ENCODE measurements at places on chromosomes 4 and X.

DNA sequence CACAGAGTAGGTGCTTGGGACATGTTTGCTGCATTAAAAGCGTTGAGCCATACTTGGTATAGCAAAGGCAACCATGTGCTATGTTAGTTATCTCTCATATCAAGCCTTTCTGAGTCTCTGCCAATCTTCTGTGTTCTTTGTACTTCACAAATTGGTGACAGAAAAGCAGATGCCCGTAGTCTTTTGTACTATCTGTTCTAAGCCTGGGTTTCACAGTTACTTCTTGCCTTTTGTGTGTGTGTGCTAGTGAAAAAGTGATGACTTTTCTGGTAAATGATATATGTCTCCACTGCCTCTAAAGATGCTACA is 16.1 kb upstream of the KLHL2 start:
- no peak for DNase-seq

- no peak for DNase-seq
Measured at GRCh38 chr4:155724731-155725130, 34.1 kb upstream of the GUCY1B1 start.

DNA sequence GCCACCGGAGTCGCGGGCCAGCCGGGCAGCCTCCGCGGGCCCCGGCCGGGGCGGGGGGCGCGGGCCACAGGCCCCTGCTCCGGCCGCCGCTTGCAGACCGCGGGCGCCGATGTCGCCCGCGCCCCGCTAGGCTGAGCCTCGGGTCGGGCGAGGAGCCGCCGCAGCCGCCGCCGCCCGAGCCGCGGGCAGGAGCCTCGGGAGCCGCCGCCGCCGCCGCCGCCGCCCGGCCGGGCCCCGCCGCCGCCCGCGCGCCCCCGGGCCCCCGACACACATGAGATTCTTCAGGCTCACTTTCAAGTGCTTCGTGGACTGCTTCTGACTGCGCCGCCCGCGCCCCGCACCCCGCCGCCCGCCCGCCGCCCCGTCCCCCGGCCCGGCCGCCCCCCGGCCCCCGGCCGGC is 345 bp downstream of the SLC6A8 start:
- DNase-seq, result no peak

GRCh38 chrX:120316587-120317283 is 5.5 kb upstream of the TMEM255A start:
- no peak for DNase-seq

DNA sequence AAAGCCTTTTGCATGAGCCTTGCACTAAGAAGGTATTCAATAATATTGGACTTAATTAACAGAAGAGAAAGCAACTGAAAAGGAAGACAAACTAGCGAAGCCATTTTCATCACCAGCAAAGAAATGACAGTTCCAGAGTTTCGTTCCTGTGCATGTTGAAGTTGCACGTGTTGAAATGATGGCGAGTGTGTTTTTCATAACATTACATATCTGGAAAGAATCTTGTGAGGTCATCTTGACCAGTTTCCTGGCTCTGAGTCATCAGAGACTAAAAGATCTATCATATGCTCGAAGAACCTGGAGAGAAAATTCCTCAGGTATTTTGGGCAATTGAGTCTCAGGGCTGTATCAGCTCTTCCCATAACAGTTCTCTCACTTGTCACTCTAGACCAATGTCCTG is 106.2 kb upstream of the MAML3 start:
- DNase-seq, result no peak

DNA sequence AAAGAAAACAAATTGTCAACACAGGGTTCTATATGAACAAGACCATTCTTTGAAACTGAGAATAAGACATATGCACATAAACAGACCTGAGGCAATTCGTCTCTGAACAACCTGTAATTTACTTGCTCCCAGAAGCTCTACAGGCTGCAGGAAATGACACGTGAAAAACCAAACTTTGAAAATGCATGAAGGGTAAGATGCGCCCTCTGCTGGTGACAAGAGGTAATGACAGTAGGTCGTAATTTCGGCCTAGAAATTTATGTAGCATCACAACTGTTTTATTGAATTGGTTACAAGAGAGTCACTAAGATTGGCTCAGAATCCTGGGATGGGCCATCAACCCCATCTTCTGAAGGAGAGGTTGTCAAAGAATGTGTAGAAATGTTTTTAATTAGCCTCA is 276.5 kb downstream of the PPP4R3C start:
- DNase-seq, result peak; percentile 3

DNA sequence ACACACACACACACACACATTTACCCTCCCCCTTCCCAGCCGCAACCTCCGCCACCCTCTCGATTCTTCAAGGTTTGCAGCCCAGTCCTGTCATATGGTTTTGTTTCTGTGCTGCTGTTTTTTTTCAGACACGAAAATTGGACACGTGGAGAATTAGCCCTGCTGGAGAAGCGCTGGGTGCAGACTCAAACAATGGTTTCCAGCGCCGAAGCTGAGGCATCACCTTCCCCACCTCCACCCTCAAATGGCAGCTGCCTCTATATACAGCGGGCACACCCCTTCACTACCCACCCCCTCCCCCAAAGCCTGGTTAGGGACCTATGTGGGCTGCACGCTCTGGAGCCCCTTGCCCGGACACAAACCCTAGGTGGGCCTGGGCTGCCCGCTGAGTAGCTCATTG is 87.9 kb downstream of the BCOR start:
- no peak for DNase-seq

- DNase-seq, result no peak
Measured at GRCh38 chr4:91963486-91963885, 340.3 kb upstream of the GRID2 start.

DNA sequence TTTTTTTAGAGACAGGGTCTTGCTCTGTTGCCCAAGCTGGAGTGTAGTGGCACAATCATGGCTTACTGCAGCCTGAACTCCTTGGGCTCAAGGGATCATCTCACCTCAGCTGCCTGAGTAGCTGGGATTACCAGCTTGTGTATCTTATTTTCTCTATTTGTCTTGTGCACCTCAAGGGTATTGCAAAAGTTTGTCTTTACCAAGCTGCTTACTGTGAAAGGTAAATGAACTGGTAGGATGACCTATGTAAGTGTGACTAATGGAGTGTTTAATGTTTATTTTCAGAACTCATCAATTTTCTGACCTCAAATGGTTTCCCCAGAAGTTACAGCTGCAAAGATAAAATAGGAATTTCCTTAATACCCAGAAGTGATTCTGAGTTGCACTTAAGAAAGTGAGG is 5.3 kb upstream of the FGA start:
- DNase-seq, result no peak

- no peak for DNase-seq
Measured at GRCh38 chr4:182017038-182017437, 226.2 kb upstream of the TENM3 start.

DNA sequence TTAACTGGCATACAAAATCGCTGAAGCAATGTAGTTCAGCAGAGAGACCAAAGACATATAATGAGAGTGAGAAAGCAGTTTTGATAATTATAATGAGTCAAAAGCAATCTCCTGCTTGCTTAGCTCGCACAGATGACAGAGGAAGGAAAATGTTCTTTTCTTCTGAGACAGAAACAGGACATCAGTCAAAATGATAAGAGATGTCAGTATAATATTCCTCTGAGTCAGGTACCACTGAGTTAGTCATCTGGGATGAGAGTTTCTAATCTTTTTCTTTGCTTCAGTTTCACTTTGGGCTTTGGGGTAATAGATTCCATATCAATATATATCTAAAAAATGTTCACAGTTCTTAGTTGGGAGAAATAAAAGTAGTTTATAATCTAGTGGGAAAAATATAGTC is 387.2 kb downstream of the PCDH7 start:
- no peak for DNase-seq

- DNase-seq, result no peak
Measured at GRCh38 chr4:116501954-116502353, 583.4 kb downstream of the TRAM1L1 start.

GRCh38 chrX:44484607-44485146 is 58.0 kb downstream of the FUNDC1 start:
- DNase-seq, result no peak

- DNase-seq, result no peak
Measured at GRCh38 chrX:40154250-40154852, 56.6 kb upstream of the BCOR start.

GRCh38 chr4:156764145-156764544 is 207.5 kb downstream of the PDGFC start:
- no peak for DNase-seq

DNA sequence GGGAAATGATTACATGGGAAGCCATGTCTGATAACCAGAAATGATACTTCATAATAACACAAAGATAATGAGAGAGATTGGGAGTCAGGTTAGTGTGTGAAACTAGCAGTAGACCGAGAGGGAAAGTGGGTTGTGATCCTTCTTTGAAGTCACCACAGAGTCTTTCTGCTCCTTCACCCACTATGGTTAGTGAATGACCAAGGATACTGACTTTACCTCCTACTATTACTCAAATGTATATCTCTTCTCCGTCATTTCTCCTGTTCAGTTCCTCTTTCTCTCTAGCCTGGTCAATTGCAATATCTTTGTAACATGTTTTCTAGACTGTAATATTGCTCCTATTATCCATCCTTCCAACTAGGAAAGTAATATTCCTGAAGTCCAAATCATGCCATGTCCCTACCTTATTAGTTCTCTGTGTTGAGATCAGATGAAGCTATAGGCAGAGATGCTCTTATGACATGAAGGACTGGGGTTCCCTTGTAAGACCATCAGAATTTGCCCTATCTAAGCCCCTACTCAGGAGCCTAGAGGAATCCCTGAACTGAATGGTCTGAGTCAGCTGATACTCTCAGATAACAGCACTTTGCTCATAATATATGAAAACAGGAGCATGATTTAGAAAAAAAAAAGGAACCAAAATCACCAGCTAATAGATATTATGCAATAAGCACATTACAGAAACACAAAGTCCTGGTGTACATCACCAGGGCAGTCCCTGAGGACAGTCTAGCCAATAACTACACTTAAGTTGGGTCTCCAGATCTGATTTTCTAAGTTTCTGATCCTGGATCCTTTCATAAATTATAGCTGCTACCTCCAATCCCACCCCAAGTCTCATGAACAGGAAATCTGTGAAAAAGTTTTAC is 81.2 kb downstream of the SHROOM3 start:
- DNase-seq, result no peak

GRCh38 chrX:101904996-101905395 is 26.8 kb downstream of the ZMAT1 start:
- no peak for DNase-seq

DNA sequence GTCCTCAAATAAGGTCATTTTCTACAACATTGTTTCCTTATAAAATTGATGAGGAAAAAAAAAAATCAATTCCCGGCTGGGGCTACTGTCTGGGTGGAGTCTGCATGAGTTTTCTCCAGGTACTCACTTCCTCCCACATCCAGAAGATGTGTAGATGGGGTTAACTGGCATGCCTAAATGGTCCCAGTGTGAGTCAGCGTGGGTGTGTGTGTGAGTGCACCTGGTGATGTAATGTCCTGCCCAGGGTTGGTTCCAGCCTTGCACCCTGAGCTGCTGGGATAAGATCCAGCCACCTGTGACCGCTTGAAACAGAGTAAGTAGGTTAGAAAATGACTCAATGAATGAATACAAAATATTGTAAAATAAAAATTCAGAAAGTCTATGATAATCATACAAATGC is 11.1 kb downstream of the USP26 start:
- DNase-seq, result no peak

GRCh38 chrX:146967306-146967705 is 152.8 kb upstream of the CXorf51A start:
- DNase-seq, result no peak

GRCh38 chr4:87092389-87093141 is 127.9 kb downstream of the KLHL8 start:
- DNase-seq, result no peak

DNA sequence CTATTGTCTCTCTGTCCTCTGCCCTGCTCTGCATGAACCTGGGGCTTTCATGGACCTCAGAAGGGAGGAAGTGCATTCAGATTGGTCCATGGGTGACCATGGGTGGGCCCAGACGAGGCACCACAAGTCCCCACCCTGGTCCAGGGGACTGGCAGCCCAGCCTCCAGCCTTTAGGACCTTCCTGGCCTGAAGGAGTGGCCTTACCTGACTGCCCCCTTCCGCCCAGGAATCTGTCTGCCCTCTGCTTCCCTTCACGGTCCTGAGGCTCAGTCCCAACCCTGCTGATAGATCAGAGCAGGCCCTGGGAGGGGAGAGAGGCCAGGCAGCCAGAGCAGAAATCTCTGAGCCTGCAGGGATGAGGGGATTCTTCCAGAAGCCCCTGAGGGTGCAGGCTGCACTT is 455.4 kb downstream of the PCDH18 start:
- DNase-seq, result no peak
